ENCODE measurements at places on chromosomes 5 and 9.

GRCh38 chr5:156589946-156590216 is 260.2 kb upstream of the PPP1R2B start:
- DNase-seq, result no peak

GRCh38 chr5:1641041-1641440 is 117.3 kb upstream of the LPCAT1 start:
- DNase-seq, result no peak

DNA sequence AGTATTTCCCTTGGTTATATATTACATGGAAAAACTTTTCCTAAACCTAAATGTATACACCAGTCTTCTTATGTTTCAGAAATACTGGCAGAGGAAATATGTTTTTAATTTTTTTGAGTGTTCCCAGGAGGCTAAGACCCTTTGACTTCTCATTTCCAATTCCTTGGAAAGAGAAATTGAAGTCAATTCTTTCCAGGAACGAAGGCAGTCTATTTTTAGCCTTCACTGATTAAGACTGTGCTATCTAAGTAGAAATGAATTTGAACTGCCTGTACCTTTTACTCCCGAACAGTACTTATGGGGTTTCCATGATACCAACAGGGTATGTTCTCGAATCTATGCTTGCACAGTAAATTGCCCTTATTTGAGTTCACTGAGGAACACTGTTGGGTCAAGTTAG is 340.3 kb upstream of the CD180 start:
- DNase-seq, result no peak

DNA sequence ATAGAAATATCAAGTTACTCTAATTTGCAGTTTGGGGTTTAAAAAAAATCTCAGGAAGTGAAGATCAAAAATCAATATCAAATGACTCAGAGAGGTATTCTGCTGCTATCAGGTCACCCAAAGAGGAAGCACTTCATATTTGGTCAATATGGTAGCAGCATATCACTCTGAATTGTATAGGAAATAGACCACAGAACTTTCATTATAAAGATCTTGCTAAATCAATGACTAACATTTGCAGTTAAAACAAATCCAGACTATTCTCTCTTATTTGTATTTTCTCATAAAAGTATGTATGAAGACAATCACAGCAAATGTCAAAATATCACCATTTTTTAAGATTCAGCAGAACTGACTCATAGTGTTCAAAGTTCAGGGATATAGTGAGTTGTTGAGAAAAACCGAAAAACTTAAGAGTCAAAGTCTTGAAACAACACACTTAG is 105.8 kb upstream of the PCSK1 start:
- no peak for DNase-seq

DNA sequence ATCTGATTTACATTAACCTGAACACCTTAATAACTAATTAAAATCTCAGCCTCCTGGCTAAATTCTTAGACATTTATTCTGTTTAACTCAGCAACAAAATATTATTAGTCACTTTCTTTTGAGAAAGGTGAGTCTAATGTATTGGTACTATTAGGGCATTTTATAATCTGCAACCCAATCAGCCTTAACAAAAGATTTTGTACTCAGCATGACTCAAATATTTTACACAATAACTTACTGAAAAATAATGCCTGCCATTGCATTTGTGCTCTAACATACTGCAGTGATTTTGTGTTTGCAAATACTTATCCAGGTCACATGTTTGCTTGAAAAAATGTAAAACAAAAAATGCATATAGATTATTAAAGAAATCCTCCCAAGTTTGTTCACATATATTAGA is 1129.9 kb downstream of the TAF11L14 start:
- no peak for DNase-seq

DNA sequence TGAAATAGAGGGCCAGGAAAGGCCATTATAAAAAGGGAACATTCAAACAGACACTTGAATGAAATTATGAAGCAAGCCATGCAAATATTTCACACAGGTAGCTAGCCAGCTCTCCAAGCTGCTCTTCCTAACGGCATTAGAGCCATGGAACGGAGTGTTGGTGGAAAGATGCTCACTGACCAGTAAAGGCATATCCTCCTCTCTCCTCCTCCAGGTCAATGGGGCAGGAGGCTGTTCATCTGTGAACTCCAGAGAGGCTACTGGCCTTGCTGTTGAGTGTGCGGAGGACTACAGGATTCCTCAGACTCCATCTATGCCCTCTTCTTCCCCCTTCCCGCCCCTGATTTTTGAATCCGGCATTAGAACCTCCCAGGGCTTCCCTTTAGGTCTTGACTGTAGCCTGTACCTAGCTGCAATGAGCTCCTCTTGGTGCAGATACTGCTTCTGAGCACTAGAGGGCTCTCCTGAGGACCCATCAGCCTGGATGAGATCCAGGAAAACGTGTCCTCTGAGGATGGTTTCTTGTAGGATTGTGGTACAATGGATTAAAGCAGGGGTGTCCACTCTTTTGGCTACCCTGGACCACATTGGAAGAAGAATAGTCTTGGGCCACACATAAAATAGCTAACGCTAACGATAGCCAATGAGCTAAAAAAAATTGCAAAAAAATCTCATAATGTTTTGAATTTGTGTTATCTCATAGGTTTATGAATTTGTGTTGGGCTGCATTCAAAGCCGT is 162.2 kb downstream of the SREK1 start:
- DNase-seq, result peak; percentile 35

GRCh38 chr5:132474131-132474723 is 16.3 kb downstream of the IRF1 start:
- no peak for DNase-seq

DNA sequence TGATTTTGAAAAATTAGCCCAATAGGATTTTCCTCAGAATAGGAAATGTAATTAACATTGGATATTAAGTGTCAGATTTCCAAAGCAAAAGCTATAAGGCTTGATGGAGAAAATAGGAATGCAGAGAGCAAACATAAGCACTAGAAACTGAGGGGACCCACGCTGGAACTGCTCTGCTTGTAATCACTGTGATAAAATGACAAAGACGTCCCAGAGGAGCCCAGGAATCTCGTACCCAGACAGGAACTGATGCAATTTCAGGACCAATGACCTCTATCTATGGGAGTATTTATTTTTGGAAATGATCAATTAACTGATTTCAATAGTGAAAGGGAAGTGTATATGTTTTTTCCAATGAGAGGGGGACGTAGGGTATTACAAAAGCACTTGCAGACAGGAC is 714.5 kb upstream of the WWC1 start:
- no peak for DNase-seq

GRCh38 chr5:1063661-1064382 is 48.0 kb downstream of the SLC12A7 start:
- DNase-seq, result no peak

DNA sequence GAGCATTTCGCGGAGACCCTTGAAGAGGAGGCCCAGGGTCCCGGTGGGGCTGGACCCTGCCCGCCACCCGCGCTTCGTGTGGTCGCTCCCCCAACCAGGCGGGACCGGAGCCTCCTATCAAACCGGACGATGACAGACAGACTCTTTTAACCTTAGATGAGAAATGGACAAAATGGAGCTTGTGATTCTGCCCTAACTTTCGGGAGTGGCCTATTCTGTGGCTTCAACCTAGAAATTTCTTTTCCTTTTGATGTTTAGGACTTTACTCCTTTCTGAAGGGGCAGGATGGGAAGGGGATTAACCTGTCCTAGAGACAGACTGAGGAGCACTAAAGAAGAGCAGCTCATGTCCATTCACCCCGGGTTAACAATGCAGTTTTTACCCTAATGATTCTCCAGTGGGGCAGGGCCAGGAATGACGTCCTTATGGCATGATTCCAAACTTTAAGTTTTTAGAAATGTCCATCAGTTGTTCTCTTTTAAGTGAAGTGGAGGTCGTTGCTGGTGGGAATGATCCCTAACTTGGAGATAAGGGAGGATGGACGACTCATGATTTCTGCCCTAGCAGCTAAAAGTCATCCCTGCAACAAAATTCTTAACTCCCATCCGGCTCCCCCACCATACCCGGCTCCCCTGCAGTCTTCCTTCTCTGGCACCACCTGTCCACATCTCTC is 1.0 kb downstream of the NIPSNAP3A start:
- no peak for DNase-seq

DNA sequence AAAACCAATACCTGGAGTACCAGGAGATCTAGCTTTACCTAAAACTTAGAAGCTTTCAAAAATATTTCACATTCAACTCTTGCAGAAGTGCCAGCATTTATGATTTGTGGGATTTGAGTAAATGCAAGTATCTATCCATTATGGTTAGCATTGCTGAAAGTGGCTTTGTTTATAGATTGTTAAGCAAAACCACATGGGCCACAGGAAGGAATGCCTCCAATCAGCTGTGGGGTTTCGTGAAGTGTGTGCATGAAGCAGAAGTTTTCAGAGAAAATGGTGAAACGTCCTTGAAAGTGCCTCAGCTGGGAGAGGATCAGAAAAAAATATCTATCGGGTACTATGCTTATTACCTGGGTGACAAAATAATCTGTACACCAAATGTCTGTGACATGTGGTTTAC is 4.2 kb downstream of the LECT2 start:
- DNase-seq, result no peak

GRCh38 chr5:68220914-68221313 is 5.4 kb downstream of the PIK3R1 start:
- DNase-seq, result no peak

DNA sequence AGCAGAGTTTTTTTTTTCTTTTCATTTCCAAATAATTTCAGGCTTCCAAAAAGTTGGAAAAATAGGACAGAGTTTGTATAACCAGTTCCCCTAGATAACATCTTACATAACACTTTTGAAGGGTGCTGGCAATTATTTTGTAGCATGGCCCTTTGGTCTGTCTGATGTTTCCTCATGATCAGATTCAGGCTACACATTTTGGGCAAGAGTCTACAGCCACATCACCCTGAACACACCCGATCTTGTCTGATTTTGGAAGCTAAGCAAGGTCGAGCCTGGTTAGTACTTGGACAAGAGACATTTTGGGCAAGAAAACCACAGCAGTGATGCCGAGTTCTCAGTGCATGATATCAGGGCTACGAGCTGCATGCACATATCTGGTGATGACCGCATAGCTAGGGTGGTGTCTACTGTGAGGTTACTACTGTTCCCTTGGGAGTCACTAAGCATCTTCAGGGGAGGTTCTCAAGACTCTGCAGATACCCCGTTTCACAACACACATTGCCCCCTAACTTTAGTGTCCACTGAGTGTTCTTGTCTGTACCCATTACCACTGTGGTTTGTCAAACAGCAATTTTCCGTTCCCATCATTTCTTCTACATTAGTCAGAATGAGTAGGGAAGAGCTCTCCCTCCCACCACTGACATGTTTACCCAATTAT is 86.2 kb downstream of the TTC39B start:
- no peak for DNase-seq

DNA sequence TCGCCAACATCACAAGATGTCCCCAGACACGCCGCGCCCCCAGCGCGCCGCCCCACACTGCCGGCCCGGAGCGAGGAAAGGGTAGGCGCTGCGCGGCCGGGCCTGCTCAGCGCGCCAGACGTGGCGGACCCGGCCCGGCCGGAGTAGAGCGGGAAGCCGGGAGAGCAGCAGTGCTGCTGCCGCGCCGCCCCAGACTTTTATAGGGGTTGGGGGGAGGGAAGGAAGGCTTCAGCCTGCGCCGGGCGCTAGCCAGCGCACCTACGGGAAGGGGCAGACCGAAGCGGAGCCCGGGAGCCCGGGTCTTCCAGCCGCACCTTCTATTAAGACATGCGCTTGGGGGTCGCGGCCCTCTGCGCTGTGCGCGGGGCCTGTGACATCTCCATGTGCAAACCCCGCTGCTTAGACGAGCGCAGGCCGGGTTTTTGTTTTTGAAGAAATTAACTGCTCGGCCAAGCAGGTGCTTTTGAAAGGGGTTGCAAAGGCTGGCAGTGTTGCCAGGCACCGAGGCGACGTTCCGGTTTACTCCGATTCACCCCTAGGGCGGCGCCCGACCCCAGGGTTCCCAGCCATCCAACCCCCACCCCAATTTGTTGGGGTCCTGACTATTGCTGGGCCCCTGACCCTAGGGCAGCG is 353 bp upstream of the PAX5 start:
- DNase-seq, result no peak

DNA sequence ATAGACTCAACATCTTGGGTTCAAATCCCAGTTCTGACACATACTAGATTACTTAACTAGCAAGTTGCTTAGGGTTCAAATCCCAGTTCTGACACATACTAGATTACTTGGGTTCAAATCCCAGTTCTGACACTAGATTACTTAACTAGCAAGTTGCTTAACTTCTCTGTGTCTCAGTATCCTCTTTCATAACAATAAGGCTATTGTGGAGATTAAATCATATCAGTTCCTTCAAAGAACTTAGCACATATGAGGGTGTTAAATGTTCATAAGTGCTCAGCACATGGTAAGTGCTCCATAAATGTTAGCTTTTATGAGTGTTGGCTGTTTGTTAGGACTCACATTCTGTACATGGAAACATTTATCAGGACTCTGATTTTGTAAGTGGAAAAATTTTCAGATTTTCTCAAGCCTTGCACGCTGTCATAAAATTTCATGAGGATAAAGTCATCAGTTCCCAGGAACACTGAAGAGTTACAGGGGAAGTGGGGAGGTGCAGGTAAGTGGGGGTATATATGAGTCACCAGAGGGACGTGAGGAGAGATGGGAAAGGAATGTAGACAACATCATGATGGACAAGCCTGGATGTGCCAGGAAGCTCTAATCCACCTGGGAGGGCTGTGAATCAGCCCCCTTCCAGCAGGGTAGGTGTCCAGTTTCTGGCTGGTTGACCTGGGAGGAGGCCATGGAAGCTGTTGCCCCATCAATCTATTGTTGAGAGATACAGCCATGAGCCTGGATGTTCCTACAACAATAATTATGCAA is 532.2 kb upstream of the WWC1 start:
- no peak for DNase-seq

- DNase-seq, result no peak
Measured at GRCh38 chr5:176427971-176428370, 11.6 kb upstream of the CLTB start.

- DNase-seq, result no peak
Measured at GRCh38 chr5:115774684-115775083, 41.8 kb downstream of the CDO1 start.

DNA sequence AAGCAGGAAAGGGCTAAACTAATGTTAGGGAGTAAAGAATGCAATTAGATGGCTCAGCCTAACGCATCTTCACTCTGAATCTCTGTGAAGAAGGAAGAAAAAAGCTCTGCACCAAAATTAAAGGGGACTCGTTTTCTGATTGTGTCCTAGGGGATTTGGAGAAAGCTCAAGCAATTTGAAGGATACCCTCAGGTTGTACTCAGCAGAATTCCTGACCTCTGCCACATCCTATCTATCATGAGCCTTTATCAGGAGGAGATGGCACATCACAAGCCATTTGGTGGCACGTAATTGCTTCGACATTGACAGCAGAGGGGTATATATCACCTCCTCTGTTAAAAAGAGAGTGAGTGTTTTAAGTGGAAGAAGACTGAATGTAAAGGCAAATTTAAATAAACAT is 32.2 kb upstream of the EBF1 start:
- no peak for DNase-seq

DNA sequence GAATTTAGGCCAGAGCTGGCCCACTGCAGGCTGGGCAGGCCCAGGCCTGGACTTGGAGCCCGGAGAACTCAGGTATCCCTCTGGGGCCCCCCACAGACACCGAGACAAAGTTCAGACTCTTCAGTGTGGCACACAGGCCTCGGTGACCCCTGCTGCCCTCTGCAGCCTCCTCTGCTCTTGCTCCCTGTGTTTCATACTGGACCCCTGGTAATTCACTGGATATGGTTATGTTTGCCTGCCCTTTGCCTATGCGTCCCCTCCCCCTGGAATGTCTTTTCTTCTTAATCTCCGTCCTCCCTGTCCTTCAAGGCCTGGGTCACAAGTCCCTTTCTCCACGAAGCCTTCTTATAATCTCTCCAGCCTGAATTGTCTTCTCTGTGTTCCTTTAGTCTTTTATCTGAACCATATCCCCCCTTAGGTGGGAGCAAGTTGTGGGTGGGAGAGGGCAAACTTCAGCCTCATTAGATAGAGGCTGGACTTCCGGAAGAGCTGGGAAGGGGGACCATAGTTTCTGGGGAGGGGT is 30.1 kb downstream of the GSN start:
- DNase-seq, result no peak

Measured in iPS DF 6.9 (cell line).